ENCODE measurements at places on chromosomes 11 and 22.

GRCh38 chr11:59418156-59418555, 8.1 kb downstream of the OR5A2 start:
- no peak for DNase-seq

DNA sequence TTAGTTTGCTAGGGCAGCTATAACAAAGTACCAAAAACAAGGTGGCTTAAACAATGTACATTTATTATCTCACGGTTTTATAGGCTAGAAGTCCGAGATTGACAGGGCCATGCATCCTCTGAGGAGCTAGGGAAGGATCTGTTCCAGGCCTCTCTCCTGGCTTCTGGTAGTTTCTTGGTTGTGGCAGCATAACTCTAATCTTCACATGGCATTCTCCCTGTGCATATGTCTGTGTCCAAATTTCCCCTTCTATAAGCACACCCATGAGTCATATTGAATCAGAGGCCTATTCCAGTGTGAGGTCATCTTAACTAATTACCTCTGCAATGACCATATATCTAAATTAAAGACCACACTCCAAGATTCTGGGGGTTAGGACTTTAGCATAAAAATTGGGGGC, 31.3 kb upstream of the MMP13 start:
- DNase-seq: no peak

- no peak for DNase-seq
Observed at GRCh38 chr11:2459796-2460531, 15.2 kb downstream of the KCNQ1 start.

DNA sequence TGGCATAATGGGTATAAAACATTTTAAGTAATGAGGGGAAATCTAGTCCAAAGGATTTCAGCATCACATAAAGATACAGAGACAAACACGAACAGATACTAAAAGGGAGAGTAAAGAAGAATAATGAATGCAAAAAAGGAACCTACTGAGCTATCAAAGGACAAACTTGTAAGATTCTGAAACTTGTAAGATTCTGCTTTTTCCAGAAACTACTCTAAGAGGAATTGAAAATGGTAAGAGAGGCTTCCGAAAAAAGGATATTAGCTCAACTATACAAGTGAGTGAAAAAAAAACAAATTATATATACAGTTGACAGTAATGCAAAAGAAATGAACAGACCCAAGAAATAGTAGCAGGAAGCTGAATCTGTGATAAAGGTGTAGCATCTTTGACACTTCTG, 37.7 kb downstream of the POLD3 start:
- no peak for DNase-seq

DNA sequence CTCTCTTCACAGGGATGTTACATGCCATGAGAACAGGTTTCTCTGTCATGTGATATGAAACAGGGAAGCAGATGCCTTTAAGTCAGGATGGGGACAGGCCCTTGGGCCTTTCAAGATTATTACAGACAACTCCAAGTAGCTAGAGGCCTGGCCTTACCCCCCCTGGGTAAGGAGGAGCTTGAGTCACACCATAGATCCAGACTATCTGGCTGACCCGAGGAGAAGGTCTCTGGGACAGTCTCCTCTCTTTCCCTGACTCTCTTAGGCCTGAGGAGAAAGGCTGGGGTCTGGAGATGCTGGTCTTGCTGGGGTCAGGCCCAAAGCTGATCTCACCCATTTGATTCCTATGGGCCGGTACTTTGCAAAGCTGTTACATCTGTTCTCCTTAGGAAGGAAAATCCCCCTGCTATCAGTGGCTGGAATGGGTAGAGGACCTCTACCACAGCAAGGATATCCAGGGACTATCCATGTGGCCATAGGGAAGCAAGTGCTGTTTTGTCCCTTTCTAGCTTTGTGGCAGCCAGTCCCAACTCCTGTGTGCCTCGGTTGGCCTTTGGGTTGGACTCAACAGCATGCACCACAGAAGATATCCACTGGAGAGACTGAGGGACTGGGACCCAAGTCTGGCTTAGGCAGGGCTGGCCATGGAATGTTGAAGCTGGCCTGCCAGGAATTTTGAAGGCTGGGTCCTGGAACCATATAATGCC, 25.2 kb downstream of the RELT start:
- no peak for DNase-seq

- no peak for DNase-seq
Observed at GRCh38 chr11:117849781-117850414, 25.4 kb upstream of the FXYD2 start.

- DNase-seq: no peak
Observed at GRCh38 chr22:22856364-22856763, 31.3 kb upstream of the IGLL5 start.

Data from H54 (cell line).